ENCODE measurements at places on chromosomes 4 and X.
A peak's percentile ranks its signal among the peaks of the same experiment; 100 is the strongest.

GRCh38 chr4:74486905-74487304 lies 42.0 kb downstream of the AREG start:
- no peak for DNase-seq

GRCh38 chr4:165553221-165553810 lies 174.5 kb downstream of the CPE start:
- no peak for DNase-seq

DNA sequence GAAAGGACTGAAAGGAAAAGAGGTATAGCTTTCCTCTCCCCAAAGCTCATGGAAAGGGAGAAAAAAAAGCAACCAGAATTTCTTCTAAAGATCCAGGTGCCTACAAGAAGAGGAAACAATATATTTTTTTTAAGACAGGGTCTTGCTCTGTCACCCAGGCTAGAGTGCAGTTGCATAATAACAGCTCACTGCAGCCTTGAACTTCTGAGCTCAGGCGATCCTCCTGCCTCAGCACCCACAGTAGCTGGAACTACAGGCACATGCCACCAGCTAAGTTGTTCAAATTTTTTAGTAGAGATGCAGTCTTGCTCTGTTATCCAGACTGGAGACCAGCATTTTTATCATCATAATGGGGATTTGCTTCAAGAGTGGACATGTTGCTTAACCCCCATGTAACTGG lies 30.5 kb upstream of the BBS12 start:
- no peak for DNase-seq

GRCh38 chrX:3230496-3230895 lies 116.0 kb downstream of the MXRA5 start:
- no peak for DNase-seq

- DNase-seq: no peak
These were observed 43.0 kb upstream of the ARHGAP24 start for GRCh38 chr4:85431881-85432485.

DNA sequence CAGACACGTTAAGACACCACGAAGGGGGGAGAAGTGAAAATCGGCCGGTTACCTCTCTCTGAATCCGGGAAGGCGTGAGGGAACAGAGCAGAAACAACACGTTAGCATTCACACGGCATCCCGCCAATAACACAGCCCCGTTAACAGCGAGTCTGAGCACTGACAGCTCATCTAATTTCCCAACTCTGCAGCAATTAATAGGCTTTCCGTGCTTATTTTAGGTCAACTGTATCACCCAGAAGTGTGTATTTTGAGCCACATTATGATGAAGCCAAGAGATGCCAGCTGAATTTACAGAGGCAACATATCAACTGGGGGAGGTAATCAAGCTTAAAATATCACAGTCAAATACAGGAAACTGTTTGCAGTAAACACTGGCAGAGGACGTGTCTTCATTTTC lies 92.6 kb downstream of the NSUN7 start:
- no peak for DNase-seq

GRCh38 chr4:108775921-108776320 lies 13.1 kb upstream of the ETNPPL start:
- DNase-seq: no peak

- peak; percentile 43 for DNase-seq
These were observed 12.2 kb downstream of the SMPX start for GRCh38 chrX:21745756-21746155.
